Osteocyte (in vitro differentiated cells): ENCODE measurements at places on chromosomes 6 and 20. TPM values are rescaled to one million over a fixed set of nuclear protein-coding genes. Genes with fewer than 3 reads are reported as not detected.
A peak's percentile ranks its signal among the peaks of the same experiment; 100 is the strongest.

GRCh38 chr6:170439366-170440361 lies 113.4 kb downstream of the PSMB1 start:
- DNase-seq: peak; percentile 82
- no peaks in the 10 kb centered on the region for H3K27me3 ChIP-seq
- H3K27ac ChIP-seq: peak overlapping the region; percentile 50
- peaks cover 3% of the 10 kb centered on the region for H3K36me3 ChIP-seq
- no peak overlapping the region for H3K4me3 ChIP-seq

DNA sequence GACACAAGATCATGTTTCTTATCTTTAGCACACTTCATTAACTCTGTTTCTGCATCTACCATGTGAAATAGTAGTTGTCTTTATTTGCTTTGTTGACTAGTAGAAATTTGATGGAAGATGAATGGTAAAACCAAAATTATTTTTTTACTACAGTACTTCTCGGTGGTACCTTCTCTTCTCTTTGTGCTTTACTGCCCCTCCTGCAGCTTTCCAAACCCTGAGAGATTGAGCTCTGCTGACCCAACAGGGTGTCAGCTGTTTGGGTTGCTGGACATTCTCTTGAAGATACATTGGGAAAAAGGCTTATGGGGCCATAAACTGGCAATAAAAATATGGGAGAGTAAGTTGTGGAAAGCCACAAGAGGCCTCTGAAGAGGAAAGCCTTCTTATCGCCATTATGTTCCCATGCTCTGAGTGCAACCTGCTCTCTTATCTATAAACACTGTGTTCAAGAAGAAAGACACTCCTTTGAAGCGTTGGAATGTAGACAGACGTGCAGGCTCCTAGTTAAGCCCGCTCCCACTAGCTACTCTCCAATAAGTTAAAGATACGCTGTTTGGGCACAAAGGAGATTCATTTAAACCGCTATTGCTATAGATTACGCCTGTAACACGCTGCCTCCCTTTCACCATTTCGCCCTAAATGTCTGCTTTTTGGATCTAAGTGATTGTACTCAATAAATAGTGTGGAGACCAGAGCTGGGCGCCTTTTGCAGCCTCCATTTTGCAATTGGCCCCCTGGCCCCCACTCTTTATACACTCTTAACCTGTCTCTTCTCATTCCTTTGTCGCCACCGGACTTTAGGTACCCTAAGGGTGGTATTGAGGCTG lies 60.1 kb upstream of the PRSS16 start:
- H3K4me3 ChIP-seq: peak overlapping the region; percentile 90
- H3K27ac ChIP-seq: peak overlapping the region; percentile 95
- no peaks in the 10 kb centered on the region for H3K36me3 ChIP-seq
- H3K27me3 ChIP-seq: no peaks in the 10 kb centered on the region
- peaks cover 11% of the 10 kb centered on the region for H3K4me1 ChIP-seq

DNA sequence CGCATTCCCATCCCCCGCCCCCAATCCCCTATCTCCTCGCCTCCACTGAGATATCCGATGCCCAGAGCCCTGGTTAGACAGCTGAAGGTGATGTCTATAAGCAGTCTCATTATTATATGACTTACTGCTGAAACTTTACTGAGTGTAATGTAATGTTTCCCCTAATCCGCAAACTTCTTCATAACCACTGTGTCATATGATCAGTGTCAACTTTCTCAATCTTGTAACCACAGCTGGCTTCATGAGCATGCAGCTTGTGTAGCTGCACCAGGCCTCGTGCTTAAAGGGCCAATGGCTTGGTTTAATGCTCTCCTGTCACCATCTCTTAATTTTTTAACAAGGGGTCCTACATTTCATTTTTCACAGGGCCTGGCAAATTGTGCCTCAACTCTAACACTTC lies 8.1 kb downstream of the ASIP start:
- no peak for DNase-seq
- no peak overlapping the region for H3K27ac ChIP-seq
- H3K27me3 ChIP-seq: no peaks in the 10 kb centered on the region
- peaks cover 19% of the 10 kb centered on the region for H3K4me1 ChIP-seq

The SPATS1 gene
- total RNA-seq: not detected in 2 replicates

GRCh38 chr6:144106206-144106605 lies 10.8 kb upstream of the SF3B5 start:
- no peak overlapping the region for H3K27ac ChIP-seq
- no peaks in the 10 kb centered on the region for H3K36me3 ChIP-seq
- no peak overlapping the region for H3K4me3 ChIP-seq

The NNAT gene
- 14.7 and 14.9 TPM in 2 replicates for total RNA-seq

The SYCP2L gene
- 4.3 and 7.1 TPM in 2 replicates for total RNA-seq

- no peak for DNase-seq
- H3K27ac ChIP-seq: no peak overlapping the region
- no peak overlapping the region for H3K4me3 ChIP-seq
- H3K36me3 ChIP-seq: no peaks in the 10 kb centered on the region
- H3K27me3 ChIP-seq: no peaks in the 10 kb centered on the region
- H3K4me1 ChIP-seq: peaks cover 20% of the 10 kb centered on the region
Measured at GRCh38 chr20:48749437-48749836, 78.4 kb downstream of the PREX1 start.

GRCh38 chr6:32609731-32610640 lies 20.3 kb upstream of the HLA-DRB1 start:
- H3K4me3 ChIP-seq: no peak overlapping the region
- H3K27me3 ChIP-seq: peaks cover 7% of the 10 kb centered on the region
- no peaks in the 10 kb centered on the region for H3K36me3 ChIP-seq
- no peak for DNase-seq
- H3K4me1 ChIP-seq: peaks cover 2% of the 10 kb centered on the region

DNA sequence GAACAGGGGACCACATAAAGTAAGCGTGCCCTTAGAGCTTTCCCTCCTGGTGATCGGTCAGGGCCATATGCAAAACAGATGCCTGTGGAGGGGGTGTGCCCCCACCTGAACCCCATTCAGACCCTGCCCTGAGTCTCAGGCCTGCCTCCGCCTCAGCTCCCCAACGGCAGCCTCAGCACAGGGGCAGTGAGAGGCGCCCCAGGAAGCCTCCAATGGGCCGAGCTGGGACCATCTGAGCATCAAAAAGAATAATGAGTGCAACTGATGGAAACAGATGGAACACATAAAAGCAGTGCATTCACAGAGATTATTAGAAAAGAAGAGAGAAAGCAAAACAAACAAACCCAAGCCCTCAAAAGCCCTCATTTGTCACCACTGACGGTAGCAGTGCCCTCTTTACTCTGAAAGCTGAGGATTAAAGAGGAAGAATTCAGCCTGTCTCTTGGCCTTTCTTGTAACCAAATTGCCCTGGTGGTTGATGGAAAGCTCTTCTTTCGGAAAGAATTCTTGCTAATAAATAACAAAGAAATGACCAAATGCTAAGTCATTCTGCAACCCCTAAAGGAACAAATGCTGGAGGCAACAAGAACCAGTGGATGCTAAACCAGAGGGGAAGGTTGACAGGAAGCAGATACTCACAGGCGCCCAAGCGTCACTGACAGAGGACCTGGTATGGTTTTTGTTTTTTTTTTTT lies 6.8 kb downstream of the ADISSP start:
- no peak for DNase-seq
- H3K4me3 ChIP-seq: no peak overlapping the region
- peaks cover 5% of the 10 kb centered on the region for H3K4me1 ChIP-seq
- no peaks in the 10 kb centered on the region for H3K27me3 ChIP-seq
